ENCODE measurements at places on chromosomes 4 and X. TPM values are rescaled to one million over a fixed set of nuclear protein-coding genes. Genes with fewer than 3 reads are reported as not detected.

- no peak for DNase-seq
These were observed 135.5 kb downstream of the AMMECR1 start for GRCh38 chrX:110182362-110182761.

- peak; percentile 72 for DNase-seq
These were observed 1427.2 kb downstream of the STIM2 start for GRCh38 chr4:28287831-28288233.

UNC5C gene
- 0.75 TPM for total RNA-seq

GRCh38 chr4:55308071-55308470 lies 38.0 kb upstream of the SRD5A3 start:
- no peak for DNase-seq

CCDC160 gene
- total RNA-seq, result 0.13 TPM

DNA sequence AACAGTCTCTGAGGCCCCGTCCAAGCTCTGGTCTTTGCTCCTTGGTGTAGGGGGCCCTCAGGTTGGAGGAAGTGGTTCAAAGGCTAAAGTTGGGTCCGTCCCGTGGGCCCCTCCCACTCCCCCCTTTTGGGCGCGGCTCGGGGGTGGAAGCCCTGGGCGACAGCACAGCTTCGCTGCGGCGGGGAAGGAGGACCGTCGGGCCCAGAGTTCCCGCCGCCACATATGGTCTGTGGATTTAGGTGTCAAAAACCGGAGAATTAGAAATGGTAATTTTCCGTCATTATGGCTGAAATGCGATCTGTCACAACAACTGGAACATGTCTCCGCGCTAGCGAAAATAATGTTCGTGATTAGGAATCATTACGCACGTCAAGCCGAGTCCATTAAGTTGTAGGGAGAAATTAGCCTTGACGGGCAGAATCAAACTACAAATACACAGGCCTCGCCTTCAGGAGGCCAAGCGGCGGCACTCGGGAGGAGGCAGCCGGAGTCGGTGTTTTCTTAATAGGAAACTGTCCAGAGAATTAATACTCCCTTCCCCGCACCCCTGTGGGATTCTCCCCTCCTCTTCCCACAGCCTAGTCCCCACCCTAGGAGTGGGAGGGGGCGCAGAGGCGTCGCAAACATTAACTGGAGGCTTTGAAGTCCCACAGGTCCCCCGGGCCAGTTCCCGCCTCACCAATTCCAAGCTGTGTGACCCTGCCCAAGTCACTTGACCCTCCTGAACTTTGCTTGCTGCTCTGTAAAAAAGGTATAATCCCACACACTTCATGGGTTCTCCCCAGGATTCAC lies 15.0 kb downstream of the NKX3-2 start:
- DNase-seq, result no peak

GRCh38 chrX:153693216-153694086 lies 5.7 kb downstream of the SLC6A8 start:
- DNase-seq, result no peak

- DNase-seq, result peak; percentile 49
These were observed 37.2 kb downstream of the PCGF3 start for GRCh38 chr4:742742-743311.

GDPD2 gene
- 0.09 TPM for total RNA-seq

- DNase-seq, result no peak
These were observed 77.2 kb downstream of the ATP10D start for GRCh38 chr4:47562297-47562696.

DUSP21 gene
- not detected for total RNA-seq

DNA sequence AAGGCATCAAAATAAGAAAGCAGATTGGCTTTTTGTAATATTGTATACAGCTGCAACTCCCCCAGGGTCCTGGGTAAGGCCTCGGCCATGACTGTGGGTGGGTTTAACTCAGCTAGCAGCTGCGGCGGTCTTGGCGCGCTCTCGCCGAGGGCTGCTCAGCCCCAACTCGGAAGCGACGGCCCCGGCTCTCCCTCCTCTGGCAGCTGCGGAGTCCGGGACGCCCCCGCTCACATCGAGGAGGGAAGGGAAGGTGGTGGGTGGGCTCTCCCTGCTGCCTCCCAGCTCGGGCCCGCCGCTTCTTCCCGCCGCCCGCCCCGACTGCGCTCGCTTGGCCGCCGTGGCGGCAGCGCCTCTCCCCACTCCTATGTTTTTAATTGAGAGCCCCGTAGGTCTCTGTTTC lies 51.2 kb downstream of the GPR50 start:
- peak; percentile 41 for DNase-seq

GRCh38 chr4:170170861-170171260 lies 81.1 kb upstream of the AADAT start:
- DNase-seq, result no peak

EVC gene
- 18.6 TPM for total RNA-seq

KIF4A gene
- total RNA-seq, result 5.1 TPM

GUF1 gene
- total RNA-seq, result 16.8 TPM

DNA sequence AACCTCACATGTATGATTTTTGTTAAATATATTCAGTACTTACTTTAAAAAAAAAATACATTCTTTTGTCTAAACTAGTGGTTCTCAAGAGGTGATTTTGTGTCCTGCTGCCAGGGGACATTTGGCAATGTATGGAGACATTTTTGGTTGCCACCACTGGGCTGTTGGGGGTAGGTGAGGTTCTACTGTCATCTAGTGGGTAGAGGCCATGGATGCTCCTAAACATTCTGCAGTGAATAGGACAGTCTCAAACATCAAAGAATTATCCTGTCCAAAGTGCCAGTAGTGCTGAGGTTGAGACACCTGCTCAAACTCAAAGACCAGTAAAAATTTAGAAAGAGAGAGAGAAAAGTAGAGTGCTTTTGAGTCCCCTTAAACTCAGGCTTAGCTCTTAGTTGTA lies 32.9 kb upstream of the PGM2 start:
- peak; percentile 15 for DNase-seq

- DNase-seq, result no peak
These were observed 49.0 kb downstream of the PRDM5 start for GRCh38 chr4:120873554-120873953.

- DNase-seq, result no peak
These were observed 375.4 kb downstream of the GRID2 start for GRCh38 chr4:92679149-92679548.

DNA sequence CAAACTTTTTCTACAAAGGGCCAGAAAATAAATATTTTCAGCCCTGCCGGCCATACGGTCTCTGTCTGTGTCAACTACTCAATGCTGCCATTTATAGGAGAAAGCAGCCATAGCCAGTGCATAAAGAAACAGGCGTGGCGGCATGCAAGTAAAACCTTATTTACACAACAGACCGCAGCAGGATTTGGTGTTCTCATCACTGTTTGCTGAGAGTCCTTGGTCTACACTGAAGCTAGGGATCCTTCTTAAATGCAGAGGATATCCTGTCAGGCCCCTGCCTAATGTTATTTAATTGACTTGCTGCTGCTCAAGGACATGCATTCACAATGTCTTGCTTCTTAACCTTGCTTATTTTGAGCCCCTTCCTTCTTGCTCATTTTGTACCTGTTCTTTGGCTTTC lies 54.7 kb downstream of the CPE start:
- no peak for DNase-seq

DMD gene
- total RNA-seq, result 106 TPM

ITM2A gene
- 611 TPM for total RNA-seq

SFRP2 gene
- 51.2 TPM for total RNA-seq

HAUS7 gene
- 20.0 TPM for total RNA-seq

FRAS1 gene
- 14.1 TPM for total RNA-seq

DNA sequence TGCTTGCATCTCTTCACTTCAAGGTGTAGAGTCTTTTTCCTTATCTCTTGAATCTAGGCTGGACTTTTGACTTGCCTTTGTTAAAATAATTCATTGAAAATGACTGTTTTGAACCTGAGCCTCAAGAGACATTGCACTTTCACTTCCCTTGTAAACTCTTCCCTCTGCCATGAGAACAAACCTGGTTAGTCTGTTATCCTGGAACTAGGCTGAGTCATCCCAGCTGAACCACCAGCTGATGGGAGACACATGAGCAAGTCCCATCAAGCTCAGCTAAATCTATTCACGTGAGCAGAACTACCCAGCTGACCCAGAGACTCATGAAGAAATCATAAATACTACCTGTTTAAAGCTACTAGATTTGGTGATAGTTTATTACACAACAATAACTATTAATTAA lies 202.3 kb upstream of the CENPE start:
- no peak for DNase-seq

RTL5 gene
- total RNA-seq, result 3.6 TPM

All from muscle of leg (tissue), 16 donors.